Activated CD4-positive, alpha-beta T cell treated with anti-CD3 and anti-CD28 coated beads for 4 hours (primary cell): ENCODE measurements at places on chromosomes 16 and 17.

GRCh38 chr17:31513731-31514427, 122.4 kb downstream of the RAB11FIP4 start:
- no peak for DNase-seq

DNA sequence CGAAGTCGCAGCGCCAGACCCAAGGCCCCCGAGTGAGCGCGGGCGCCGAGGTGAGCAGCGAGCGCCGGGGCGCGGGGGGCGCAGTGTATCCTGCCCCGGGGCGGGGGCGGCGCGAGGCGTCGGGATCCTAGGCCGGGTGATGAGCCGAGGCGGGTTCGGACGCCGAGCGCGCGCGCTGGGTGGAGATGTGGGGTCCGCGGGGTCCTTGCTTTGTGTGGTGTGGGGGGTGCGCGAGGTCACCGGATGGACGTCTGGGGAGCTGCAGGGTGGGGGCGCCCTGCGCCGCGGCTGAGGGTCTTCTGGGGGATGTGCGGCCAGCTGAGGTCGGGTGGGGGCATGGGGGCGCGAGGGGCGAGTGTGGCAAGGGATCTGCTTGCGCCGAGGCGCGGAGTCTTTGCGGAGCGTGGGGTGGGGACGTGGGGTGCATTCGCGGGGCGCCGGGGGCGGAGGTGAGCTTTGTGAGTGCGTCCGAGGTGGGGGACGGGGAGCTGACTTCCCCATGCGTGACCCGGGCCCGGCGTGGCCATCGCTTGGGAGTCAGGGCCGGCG, 560 bp downstream of the RAI1 start:
- DNase-seq, result peak; percentile 31

DNA sequence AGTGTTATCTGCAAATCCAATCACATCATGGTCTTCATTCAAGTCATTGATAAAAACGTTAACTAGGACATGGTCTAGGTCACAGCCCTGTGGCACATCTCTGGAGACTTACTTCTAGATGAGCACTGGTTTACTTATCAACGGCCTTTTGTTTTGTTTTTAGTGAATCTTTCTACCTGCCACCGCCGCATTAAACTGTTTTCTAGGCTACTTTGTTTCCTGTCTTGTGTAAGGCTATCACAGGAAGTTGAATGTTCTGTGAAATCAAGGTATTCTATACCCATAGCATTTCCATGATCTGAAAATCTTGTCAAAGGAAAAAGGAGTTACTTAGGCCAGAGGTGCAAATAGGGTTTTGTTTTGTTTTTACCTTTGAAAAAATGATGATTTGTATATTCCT, 26.9 kb downstream of the SOCS3 start:
- DNase-seq, result no peak

DNA sequence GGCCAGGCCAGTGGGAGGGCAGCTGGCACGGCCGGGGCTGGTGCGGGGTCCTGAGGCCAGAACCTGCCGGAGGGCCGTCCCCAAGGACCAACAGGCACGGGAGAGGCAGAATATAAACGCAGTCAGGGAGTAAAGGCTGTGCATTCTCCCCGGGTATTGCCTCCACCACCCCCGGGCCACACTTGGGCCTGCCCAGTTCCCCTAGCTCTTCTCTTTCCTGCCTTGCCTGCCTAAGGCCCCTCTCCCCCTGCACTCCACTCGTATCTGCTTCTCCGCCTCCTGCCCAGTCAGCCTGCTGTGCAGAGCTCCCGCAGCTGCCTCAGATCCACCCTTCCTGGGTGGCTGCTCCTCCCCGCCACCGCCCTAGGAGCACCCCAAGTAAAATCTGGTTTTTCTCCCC, 5.0 kb upstream of the RPH3AL start:
- DNase-seq, result no peak

DNA sequence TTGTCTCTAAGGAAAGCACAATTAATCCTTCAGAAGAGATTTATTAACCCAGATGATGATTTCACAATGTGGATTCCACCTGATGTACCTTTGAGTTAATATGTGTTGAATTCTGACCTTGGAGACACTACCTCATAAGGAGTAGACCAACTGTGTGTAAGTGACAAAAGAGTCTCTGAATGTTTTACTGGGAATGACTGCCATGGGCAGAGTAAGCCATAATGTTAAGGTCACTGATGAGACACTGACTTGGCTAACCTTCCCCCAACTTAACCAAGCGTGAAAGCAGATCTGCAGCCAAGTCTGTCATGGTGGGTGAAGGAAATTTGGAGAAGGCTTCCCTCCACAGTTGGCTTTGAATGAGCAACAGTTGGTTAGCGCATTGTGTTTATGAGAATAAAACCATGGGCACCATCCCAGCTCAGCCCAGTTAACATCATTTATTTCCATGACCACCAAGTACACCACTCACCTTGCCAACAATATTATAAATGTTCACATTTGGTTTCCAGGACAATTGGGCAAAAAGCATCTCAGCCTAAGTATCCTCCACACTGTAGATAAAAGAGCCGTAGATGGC, 618.5 kb downstream of the KCNJ2 start:
- no peak for DNase-seq
